Fibroblast of skin of right biceps (primary cell): ENCODE measurements at places on chromosomes 13 and 19.

DNA sequence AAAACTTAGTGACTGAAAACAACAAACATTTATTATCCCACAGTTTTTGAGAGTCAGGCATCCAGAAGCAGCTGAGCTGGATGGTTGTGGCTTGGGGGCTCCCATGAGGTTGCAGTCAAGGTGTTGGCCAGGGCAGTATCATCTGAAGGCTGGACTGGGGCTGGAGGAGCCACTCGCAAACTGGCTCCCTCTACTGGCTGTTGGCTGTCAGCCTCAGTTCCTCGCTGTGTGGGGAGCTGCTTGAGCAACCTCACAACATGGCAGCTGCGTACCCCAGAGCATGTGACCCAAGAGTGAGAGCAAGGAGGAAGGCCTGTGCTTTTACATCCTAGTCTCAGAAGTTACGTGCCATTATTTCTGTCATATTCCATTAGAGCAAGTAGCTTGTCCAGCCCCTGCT lies 9.7 kb downstream of the YJU2 start:
- no peak for DNase-seq

DNA sequence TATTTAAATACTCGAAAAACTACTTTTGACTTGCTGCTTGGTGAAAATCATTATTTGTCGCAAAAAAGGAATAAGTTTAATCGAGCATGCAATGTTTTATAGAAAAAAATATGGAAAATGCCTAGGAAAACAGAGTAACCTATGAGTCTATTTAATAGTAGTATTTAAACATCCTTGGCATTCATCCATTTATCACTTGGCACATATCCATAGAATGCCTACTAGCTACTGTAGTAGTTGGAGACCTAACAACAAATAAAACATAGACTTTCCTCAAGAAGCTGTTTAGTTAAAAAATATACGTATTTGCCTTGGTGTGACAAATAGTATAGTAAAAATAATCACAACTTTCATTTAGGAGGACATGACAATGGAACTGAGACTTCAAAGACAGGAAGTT lies 302.1 kb downstream of the DIAPH3 start:
- no peak for DNase-seq

- DNase-seq = peak; percentile 8
Observed at GRCh38 chr13:100827489-100828176, 153.0 kb upstream of the TMTC4 start.

DNA sequence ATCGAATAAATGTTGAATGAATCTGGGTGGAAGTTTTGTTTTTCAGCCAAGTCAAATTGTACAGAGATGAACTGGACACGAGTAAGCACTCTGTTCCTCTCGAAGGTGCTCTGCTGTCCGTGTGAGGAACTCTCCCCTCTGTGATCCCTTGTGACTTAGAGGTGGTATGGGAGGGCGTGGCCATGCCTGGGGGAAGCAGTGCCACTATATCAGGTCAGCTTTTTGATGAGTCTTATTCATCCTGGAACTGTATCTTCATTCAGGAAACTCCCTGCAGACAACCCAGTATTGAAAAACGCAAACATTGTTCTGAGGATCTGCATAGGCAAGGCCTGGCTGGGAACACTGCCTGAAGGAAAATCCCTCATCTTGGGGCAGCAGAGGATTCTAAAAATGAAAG lies 45.7 kb upstream of the FLT1 start:
- DNase-seq = peak; percentile 28

GRCh38 chr13:50437252-50437651 lies 406.2 kb downstream of the DLEU7 start:
- DNase-seq = peak; percentile 30

DNA sequence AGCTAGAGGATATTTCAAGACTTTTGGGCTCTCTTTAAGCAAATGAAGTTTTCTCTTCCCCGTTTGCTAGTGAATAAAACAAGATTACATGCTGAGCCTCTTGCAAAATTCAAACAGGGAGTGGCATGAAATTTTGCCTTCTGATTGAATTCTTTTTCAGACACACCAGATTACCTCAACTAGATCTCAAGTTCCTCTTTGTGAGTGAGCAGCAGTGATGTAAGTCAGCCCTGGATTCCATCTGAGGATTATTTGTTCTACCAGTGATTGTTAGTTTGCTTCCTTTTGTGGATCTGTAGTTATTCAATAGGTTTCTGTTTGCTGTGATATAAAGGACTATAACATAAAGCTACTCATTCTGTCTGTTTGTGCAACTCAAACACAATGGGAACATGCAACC lies 407.7 kb downstream of the LMO7 start:
- no peak for DNase-seq

GRCh38 chr19:12112701-12113100 lies 27.4 kb downstream of the ZNF20 start:
- no peak for DNase-seq

- peak; percentile 28 for DNase-seq
Observed at GRCh38 chr13:102693776-102694175, 1.1 kb downstream of the METTL21C start.

DNA sequence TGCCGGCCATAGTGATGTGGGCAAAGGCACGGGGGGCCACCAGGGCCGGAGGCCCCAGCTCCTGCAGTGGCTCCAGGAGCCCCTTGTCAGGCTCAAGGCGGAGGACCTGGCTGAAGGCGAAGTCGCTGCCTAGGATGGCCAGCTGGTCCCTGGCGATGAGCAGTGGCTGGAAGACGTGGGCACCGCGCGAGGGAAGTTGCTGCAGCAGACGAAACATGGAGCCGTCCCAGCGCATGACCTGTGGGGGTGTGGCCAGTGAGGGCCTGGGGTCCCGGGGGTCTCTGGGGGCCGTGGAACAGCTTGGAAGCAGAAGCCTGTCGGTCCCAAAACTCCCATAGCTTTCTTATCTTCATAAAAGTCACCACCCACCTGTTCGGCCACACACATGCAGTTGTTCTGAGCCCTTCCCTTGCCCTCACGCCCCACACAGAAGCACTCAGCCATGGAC lies 9.6 kb downstream of the LGI4 start:
- DNase-seq = no peak

- no peak for DNase-seq
Observed at GRCh38 chr13:102240110-102240509, 161.7 kb downstream of the FGF14 start.

GRCh38 chr13:40080676-40081075 lies 425.2 kb downstream of the COG6 start:
- DNase-seq = no peak

DNA sequence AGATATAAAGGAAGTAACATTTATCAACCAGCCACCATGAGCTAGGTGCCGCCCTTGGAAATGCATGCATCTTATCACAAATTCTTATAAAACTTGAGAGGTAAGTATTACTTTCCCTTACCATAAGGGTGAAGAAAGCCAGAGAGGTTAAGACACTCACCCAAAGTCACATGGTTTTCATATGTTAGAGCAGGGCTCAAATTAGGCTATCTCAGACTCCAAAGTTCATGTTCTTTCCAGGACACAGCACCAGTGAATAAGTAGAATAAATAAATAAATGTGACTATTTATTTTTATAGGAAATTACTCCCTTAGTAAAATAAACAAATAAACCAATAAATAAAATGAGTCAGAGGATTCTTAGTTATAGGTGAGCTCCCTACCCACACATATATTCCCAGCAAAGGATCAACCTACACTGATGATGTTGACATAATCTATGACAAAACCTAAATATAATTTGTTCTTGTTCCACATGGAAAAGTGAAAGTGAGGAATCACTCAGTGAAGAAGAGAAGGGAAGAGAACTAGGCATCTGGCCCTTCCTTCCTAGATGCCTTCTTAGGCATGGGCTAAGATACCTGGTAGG lies 27.2 kb downstream of the SPRY2 start:
- DNase-seq = no peak

DNA sequence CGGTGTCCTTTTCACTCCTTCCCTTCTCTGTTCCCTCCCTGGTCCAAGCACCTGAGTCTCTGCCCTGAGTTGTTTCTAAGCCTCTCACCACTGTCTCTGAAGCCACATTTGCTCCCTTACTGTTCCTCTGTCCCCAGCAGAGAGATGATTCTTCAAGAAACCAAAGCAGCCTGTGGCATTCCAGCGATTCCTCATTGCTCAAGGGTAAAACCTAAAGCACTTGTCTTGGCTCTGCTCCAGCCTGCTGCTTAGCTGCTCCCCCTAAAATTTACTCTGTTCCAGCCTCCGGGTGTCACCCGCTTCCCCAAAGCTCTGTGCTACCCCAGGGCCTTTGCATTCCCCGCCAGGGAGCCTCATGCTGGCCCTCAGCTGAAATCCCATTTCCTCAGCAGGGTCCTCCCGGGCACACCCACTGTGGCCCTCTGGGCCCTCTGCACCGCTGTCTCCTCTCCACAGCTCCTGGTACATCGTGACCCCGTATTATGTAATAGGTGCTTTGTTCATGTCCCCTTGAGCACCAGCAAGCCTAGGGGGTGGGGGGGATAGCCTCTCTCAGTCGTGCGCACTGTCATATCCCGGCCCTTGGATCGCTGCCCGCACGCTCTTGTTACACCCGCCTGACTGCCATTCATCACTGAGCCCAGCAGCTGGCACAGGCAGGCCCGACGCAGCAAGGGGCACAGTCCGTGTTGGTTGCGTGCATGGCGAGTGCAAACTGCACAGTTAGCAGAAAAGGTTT lies 15.8 kb downstream of the TECR start:
- no peak for DNase-seq

DNA sequence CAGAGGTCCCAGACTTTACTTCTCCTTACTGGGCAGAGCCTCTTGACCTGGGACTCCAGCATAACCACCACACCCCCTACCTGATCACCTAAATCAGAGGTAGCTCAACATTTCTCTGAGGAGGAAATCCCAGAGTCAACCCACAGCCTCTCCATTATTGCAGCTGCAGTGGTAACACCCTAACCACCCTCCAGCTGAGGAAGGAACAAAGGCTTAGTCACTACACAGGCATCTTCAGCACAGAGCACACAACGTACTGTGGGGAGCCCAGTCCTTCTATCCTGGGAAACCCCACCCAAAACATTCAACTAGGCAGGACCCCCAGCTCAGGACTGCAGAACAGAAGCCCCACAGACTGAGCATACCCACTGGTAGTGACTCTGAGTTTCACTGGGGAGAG lies 824.7 kb upstream of the SLITRK5 start:
- no peak for DNase-seq

- no peak for DNase-seq
Observed at GRCh38 chr19:52277471-52277870, 8.1 kb downstream of the ZNF766 start.

DNA sequence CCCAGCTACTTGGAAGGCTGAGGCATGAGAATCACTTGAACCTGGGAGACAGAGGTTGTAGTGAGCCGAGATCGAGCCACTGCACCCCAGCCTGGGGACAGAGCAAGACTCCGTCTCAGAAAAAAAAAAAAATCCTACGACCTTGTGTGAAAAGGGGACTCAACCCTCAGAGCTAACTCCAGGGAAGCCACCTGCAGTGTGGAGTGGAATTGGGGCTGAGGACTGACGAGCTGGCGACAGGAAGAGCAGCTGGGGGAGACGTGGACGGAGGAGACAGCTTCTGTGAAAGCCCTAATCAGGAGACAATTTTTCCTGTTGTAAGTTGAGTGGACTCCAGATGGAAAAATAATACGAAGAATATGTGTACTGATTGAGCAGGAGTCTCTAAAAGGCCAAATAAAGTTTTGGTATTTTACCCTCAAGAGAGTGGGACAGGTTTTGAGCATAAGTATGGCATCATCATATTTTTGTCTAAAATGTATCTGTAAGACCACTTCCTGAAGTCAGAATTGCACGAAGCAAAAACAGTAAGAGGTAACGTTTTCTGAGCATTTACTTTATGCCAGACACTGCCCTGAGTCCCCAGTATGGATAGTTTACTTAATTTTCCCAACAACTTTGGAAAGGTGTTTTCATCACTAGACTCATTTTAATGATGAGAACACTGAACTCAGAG lies 12.0 kb upstream of the LAIR1 start:
- DNase-seq = no peak

DNA sequence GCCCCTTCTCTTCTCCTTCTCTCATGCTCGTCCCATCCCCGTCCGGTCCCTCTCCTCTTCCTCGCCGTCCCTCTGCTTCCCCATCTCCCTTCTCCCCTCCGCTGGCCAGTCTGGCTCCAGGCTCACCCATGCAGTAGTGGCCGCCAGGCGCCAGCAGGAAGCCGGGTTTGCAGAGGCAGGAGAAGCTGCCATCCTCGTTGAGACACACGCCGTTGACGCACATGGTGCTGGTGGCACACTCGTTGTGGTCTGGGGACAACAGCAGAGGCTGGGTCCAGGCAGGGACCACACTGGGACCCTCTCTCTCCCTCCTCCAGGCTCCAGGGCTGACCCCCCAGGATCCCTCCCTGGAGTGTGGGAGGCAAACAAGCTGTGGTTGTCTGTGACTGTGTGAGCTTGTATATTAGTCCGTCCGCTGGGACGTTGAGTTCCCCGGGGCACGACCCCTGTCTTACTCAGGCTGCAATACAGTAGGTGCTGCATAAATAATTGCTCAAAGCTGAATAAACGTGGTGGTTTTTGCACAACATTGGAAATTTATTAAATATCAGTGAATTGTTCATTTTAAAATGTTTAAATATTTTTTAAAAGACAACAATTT lies 16.4 kb downstream of the FBN3 start:
- no peak for DNase-seq

DNA sequence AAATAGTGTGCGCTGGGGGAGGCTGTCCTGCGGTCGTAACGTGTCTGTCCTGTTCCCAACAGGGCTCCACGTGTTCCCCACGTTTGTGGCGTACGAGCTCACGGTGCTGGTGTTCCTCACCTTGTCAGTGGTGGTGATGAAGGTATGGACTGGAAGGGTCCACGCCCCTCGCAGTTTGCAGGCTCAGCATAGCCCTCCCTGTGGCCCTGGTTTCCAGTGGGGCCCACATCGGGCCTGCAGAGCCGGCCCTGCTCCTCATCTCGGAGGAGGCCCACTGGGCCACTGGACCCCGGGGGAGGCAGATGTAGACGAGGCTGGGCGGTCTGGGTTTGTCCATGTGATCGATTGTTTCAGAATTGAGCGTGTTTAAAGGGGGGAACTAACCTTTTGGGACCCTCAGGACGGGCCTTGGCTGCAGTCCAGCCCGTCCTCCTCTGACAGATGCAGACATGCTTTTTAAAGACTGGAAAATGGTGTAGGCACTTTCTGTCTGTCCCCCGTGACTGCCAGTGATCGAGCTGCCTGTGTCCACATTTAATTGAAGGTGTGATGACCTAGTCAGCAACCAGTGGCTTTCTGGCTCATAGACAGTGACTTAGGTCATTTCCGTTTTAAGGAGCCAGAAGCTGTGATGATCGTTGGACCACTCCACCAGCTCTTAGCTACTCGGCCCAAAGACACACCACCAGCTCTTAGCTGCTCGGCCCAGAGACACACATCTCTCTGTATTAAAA lies 37.1 kb upstream of the TFDP1 start:
- no peak for DNase-seq
